ENCODE measurements at places on chromosomes 4 and X.

DNA sequence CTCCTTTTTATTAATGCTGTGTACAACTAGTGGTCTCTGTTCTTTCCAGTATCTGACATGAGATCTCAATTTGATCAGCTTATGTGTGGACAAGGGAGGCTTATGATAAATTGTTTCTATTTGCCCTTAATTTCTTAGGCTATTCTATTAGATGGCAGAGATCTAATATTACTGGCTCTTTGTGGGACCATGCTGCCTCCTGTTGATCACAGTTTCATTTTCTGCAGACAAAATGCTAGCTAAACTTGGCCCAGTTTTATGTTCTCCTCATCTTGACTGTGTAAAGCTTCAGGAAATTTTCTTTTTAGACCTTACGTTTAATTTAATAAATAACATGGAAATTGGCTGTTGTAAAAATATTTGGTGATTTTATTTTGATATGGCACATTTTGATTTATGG lies 627.1 kb upstream of the AADAT start:
- DNase-seq, result no peak

GRCh38 chrX:105882581-105883275 lies 60.4 kb downstream of the NRK start:
- no peak for DNase-seq

DNA sequence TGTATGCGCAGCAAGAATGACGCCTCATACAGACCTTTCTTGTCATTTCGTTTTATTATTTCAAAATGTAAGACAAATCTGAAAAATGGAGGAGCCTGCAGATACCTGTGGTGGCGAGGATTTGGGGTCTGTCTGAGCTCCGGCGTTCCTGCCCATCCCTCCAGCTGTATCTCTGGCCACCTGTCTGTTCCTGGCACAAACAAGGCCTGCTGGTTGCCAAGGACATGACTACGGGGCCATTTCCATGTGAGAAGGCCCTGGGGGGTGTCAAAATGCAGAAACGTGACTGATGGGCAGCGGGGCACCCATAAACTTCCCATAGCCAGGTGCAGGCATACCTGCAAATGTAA lies 591 bp upstream of the TSPAN7 start:
- DNase-seq, result no peak

DNA sequence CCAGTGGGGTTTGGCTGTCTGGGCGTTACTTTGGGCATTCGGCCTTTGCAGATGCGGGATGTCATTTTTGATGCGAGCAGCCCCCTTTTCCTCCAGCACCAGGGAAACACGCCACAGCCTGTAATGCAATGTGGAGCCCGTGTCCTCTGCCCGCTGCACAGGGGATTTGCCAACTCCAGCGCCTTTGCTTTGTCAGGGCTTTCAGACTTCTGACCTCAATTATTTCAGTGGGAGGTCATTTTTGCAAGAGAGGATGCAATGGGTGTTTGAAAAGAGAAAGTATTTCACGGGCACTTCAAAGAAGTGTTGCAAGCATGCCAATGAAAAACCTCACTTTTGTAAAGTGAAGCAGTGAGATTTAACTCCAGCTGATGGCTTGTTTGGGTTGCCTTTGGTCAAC lies 11.5 kb downstream of the CLCN4 start:
- DNase-seq, result no peak

DNA sequence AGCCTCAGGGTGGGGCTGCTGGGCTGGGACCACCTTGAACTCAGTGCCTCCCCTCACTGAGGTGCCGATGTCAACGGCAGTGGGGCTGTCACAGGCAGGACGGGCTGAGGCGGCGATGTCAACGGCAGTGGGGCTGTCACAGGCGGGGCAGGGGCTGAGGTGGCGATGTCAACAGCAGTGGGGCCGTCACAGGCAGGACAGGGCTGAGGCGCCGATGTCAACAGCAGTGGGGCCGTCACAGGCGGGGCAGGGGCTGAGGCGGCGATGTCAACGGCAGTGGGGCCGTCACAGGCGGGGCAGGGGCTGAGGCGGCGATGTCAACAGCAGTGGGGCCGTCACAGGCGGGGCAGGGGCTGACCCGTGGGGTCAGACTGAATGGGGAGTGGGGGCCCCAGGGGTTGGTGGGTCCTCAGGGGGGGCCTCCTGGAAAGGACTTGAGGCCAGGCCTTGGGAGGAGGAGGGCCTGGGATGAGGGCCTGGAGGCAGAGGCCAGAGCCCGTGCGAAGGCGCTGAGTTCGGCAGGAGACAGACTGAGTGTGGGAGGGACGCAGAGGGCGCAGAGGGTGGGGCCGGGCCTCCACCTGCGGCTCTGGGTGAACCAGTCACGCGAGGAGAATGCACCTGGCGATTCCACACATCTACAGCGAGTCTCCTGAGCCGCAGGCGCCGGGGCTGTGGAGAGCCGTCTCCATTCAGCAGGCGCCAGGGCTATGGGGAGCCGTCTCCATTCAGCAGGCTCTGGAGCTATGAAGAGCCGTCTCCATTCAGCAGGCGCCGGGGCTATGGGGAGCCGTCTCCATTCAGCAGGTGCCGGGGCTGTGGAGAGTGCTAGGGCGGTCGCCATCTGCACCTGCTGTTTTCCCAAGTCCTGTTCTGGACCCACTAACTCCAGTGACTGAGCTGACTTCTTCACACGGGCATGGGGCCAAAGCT lies 22.9 kb downstream of the ATP5ME start:
- DNase-seq, result no peak

GRCh38 chr4:82513382-82513781 lies 48.4 kb downstream of the TMEM150C start:
- DNase-seq, result no peak

- no peak for DNase-seq
These were observed 23.7 kb upstream of the CPLX1 start for GRCh38 chr4:849478-850175.

GRCh38 chrX:31178064-31178768 lies 106.4 kb upstream of the FTHL17 start:
- DNase-seq, result no peak

- no peak for DNase-seq
These were observed 949.6 kb upstream of the PRKX start for GRCh38 chrX:4663085-4663484.

GRCh38 chr4:39085891-39086290 lies 23.9 kb downstream of the KLHL5 start:
- no peak for DNase-seq

- DNase-seq, result no peak
These were observed 41.3 kb upstream of the VCX start for GRCh38 chrX:7801711-7802110.

GRCh38 chrX:19563327-19563726 lies 48.0 kb upstream of the MAP3K15 start:
- no peak for DNase-seq

GRCh38 chr4:119725011-119725410 lies 96.4 kb upstream of the PDE5A start:
- no peak for DNase-seq

GRCh38 chr4:132384709-132385108 lies 764.4 kb upstream of the PCDH10 start:
- DNase-seq, result no peak

DNA sequence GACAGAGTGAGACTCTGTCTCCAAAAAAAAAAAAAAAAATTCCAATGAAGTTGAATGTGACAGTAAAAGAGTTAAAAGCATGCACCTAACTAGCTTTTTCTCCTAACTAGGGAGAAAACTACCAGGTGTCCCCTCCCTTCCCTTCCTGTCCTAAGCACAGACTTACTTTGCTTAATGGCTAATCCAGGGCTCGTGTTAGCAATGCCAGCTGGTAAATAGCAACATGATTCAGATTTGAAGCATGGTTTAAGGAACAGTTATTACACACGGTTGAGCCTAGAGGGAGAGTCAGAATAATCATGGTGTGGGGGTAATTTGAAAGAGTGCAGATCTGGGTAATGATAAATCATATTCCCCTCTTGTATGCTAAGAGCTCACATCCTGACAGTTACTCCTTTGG lies 338.3 kb downstream of the STIM2 start:
- DNase-seq, result no peak

- DNase-seq, result no peak
These were observed 102.5 kb upstream of the GALNTL6 start for GRCh38 chr4:171710743-171711142.

- DNase-seq, result no peak
These were observed 49.4 kb downstream of the NSG1 start for GRCh38 chr4:4436244-4436823.

- no peak for DNase-seq
These were observed 211.1 kb upstream of the NUDT6 start for GRCh38 chr4:123133397-123134050.

DNA sequence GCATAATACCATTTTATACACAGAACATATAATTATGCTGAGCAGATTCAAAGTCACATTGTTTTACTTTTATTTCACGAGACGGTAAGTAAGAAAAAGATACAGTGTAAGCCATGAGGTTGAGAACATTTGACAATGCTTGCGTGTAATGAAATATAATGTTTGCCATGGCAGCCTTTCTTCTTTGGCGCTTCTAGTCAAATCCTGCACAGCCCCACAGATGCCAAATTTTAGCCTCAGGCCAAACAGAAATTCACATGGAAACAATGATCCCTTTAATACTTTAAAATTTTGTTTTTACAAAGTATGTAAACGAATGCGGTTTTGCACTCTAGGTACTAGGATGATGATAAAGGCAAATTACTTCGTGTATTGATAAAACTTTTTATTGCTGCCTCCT lies 502.7 kb upstream of the SMIM31 start:
- no peak for DNase-seq

- DNase-seq, result no peak
These were observed 245.8 kb downstream of the FBXO8 start for GRCh38 chr4:174037631-174038030.

DNA sequence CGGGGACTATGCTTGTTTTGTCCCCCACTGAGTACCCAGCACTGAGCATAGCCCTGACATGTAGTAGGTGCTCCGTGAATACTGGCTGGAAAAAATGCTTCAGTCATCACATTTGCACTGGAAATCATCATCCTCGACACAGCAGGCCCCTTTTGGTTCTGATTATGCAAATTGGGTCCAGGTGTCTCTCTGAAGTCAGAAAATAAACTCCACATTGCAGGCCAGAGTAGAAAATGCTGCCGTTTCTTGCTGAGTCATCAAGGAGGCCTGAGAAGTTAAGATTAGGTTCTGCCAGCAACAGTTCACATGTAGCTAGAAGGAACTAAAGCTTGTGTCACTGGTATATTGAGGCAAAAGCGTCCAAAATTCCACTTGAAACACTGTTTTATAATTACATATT lies 15.0 kb upstream of the STK32B start:
- DNase-seq, result no peak

DNA sequence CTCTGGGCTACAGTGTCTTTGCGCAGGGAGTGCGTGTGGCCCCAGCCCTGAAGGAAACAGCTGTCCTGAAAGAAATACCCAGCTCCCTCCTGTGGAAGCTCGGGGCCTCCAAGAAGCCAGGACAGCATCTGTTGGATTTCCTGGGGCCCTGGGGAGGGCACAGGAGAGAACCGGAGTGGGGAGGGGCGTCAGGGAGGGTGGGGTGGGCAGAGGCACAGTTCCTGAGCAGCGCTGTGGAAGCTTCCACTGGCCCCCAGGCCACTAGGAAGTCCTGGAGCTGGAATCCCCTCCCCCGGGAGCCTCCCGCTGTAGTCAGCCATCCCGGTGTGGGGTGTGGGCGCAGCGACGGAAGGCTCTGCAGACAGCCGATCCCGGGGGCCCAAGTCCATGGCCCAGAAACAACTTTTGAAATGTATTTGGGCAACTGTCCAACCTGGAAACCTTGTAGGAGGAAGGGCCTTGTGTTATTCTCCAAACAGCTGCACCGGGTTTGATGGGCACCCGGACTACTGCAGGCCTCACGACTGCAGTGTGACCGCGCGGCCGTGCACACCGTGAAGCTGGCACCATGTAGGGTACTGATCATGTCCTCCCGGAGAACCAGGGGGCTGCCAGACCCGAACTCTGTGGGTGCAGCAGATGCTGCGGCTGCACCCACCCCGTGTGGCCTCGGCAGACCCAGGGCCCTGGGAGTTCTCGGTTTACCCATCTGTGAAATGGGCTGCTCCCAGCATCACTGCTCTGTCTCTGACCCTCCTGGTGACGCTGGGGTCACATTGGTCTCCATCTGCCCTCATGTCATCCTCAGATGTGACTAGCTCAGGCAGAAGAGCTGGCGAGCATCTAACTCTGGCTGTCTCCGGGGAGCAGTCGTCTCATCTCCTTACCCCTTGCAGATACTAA lies 68.5 kb upstream of the HMX1 start:
- DNase-seq, result no peak

- DNase-seq, result no peak
These were observed 12.4 kb downstream of the EPGN start for GRCh38 chr4:74320559-74321118.

DNA sequence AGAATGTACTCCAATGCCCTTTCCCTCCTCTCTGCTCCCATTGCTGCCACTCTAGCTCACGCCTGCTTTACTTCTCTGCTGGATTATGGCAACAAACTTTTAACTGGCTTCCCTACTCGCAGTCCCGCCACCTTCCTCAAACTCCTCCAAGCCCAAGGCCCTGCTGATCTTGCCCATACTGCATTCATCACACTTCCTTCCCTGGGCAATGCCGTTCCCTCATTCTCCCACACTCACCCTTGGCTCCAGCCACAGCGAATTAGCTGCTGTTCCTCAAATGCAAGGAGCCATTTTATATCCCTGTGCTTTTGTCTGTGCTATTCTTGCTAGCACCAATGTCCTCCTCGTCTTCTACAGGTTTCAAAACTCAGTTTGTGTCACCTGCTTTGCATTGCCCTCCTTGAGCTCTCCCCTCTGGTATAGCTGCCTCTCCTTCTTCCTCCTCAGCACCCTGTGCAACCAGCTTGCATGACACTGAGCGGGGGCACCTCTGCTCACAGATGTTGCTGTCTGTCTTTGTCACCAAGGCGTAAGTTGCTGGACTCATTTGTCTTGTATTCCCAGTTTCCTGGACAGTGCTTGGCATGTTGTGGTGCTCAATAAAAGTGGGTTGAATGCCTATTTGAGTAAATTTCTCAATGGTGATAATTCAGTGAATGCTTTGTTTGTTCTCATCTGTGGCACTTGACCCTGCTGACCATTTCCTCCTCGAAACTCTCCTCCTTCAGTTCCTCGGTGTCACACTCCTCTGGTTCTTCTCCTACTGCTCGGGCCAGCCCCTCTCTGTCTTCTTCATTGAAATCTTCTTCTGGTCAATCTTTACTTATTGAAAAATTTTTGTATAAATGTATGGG lies 22.4 kb upstream of the MGST2 start:
- no peak for DNase-seq

DNA sequence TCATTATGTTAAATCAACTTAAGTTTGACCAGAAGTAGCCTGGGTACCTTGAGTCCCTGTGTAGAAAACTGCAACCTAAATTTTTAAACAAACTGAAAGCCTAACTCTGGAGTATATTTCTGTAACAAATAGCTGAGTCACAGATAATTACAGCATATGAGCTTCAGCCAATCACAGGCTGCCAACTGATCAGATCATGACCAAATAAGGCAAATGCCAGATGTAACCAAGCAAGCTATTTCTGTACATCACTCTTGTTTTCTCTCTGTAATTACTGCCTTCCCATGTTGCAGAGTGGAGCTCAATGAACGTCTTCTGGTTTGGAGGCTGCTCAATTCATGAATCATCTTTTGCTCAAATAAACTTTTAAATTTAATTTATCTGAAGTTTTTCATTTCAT lies 980.9 kb upstream of the DIAPH2 start:
- DNase-seq, result no peak
